Activated CD8-positive, alpha-beta memory T cell treated with anti-CD3 and anti-CD28 coated beads for 1 hour (primary cell): ENCODE measurements at places on chromosomes 2 and 18.

GRCh38 chr2:177063331-177063730, 149.3 kb upstream of the HNRNPA3 start:
- DNase-seq, result no peak

- DNase-seq, result no peak
Measured at GRCh38 chr2:23419171-23420090, 34.5 kb downstream of the KLHL29 start.

DNA sequence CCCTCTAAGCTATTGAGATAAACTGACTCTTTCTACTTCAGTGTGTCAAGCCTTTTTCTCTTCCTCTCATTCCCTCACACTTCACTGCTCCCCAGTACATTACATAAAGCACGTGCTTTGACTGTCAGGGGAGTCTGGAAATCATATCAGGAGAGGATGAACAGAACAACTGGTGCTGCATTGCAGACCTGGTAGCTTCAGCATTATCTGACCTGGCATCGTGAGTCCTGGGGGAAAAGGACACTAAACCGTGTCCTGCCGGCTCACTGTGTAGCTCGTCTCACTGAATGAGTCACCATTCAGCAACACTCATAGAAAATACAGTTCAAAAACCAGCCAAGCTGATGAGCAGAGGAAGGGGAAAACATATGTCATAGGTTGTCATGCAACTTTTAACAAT, 108.5 kb upstream of the UNC80 start:
- no peak for DNase-seq

DNA sequence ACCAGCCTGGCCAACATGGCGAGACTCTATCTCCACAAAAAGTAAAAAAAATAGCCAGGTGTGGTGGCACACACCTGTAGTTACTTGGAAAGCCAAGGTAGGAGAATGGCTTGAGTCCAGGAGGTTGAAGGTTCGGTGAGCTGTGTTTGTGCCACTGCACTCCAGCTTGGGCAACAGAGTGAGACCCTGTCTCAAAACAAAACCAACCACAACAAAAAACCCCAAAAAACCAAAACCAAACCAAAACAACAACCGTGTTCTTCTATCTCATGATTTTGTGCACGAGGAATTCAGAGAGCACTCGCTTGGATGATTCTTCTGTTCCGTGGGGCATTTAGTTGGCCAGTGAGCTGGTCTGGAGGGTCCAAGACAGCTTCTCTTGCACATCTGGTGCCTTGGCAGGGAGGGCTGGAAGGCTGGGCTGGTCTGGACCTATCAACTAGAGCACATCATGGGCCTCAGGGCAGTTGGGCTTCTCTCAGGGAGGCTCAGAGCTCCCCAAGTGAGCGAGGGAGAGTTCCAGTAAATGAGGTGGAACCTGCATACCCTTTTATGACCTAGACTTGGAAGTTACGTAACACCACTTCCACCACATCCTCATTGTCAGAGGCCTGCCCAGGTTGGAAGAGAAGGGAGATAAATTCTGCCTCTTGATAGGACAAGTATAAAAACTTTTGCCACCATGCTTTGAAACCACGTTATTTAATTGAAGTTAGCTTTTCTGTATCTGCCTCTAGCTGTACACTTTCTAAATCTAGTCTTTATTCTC, 25.2 kb downstream of the SIX2 start:
- DNase-seq, result no peak

DNA sequence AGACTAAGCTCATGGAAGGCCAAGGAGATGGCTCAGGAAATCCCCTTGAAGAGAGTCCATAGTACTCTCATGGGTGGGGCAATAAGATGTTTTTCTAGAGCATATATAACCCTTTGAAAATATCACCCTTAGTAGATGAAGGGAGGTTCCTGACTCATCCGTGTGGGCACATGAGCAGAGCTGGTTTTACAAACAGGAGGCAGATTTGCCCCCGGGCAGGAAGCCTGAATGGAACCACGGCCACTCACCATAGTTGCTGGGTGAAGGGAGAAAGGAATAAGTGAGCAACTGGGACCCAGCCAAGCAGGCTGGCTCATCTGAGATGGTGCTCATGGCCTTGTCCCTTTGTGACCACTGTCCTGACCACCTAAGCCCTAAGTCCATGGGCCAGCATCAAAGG, 29.0 kb upstream of the MAPRE3 start:
- DNase-seq, result no peak

- DNase-seq, result no peak
Measured at GRCh38 chr2:182319556-182320505, 107.0 kb downstream of the PDE1A start.

DNA sequence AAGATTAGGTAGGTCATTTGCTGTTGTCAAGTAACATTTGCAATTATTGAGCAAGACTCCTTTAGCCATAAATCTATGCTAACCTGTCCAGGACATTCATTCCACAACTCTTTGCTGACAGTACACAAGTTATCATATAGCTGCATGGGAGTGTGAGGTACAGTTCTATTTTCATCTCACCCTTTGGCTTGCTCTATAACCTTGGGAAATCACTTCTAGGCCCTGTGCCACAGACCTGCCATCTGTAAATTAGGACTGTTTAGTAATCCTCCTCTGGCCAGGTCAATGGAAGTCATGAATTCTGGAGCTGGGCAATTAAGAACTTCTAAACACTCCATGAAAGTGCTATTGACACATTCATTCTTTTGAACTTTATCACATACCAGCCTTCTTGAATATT, 34.6 kb upstream of the PAIP2B start:
- no peak for DNase-seq

- no peak for DNase-seq
Measured at GRCh38 chr2:237118561-237119155, 33.0 kb downstream of the COPS8 start.

GRCh38 chr2:101251844-101252407, 760 bp upstream of the CNOT11 start:
- DNase-seq, result no peak

DNA sequence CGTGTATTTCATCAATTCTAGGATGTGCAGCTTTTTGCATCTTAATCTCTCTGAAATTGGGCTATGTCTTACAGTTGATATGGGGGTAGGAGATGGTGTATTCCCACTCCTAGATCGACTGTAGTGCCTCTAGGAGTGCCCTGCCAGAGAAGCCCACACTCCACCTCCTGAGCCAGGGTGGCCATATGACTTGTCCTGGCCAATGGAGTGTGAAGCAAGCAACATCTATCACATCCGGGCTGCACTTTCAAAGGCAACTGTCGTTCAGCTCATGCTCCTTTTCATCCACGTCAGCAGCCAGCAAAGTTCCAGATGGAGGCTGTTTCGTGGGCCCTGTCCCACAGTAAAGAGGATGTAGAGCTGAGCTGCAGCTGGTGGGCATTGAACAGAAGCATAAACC, 149.4 kb upstream of the SLC1A4 start:
- no peak for DNase-seq

DNA sequence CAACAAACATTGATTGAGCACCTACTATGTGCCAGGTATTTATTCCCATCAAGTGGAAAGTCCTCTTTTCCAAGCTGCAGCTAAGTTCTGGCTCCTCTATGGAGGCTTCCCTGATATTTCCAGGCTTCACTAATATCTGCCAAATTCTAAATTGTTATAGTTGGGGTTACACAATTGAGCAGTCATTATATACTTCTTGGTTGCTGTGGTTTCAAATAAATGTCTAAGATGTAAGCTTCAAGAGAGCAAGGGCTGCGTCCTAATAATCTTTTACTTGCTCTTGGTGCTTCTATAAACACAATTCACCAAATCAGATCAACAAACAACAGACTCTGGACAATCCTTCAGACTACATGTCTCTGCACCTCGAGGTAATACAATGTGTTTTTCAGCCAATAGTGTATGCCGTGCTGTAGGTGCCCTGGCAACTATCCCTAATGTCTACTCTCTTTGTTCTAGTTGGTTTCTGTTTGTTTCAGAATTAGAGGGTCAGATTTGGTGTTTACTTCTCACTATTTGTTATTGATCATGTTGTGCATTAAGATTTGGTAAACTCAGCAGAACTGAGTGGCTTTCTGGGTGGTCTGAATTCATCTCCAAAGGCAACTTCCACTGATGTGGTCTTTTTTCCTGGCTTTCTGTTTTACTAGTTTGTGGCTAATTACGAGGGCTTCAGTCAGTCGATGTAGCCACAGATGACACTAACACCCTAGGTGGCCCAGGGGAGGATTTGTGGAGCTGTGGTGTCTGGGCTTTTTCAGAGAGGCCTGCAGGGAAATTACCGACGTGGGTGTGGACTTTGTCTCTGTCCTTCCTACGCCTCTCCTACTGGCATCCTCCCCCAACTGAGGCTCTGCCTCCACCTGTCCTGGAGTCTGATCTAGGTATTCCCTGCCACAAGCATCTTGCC, 50.4 kb downstream of the CDCA7 start:
- no peak for DNase-seq

DNA sequence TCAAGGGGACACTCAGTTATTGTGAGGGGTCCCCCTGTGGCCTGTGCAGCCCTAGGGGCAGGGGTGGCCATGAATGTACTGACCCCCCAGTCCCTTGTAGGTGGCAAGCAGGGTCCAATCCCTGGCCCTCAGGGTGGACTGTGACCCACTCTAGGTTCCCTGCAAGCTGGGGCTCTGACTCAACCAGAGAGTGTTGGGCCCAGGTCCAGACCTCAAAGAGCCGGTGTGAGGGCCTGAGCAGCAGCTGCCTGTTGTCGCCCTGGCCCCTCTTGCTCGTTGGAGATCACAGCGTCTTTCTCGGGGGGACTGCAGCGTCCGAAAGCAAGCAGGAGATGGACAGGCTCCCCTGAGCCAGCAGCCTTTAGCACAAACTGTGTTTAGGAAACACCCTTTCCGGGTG, 66.8 kb upstream of the ATG16L1 start:
- no peak for DNase-seq

DNA sequence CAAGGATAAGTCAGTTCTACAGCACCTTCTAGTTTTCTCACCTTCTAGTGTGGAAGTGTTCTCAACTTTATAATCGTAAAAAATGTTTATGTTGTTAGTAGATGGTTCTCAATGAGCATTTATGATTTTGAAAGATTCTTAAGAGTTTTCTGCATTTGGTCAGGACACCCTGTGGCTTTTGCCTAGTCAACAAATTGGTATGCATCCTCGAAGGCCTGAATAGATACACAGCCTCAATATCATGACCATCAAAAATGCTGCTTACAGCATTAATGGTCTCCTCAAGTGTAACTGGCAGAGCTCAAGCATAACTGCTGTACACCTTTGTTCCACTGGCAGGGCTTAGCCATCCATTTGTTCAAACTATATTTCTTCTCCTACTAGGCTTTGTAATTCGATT, 96.7 kb downstream of the CRACDL start:
- DNase-seq, result no peak

GRCh38 chr2:113124181-113124961, 3.0 kb upstream of the IL1RN start:
- no peak for DNase-seq

DNA sequence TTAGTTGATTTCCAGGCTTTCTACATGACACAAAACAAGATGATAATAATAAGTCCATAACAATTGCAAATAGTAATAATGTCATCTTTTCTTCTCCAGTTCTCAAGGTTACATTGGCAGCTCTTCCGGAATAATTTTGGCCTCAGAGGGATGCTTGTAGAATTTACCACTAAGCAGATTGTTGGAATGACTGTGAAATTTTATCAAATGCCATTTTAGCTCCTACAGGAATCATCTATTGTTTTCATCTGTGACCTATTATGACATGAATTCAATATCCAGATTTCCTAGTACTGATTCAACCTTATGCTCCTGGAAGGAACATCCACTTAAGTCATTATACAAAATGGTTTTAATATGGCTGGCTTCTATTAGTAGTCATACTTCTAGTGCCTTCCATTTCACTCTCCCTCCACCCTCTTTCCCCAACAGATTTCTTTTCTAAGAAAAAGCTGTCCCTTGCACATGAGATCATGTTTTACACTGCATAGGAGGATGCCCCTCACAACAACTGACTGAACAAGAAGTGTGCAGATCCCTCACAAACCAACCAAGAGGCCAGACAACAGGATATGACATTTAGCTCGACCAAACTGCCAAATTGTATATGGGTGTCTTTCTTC, 200.0 kb downstream of the DNER start:
- DNase-seq, result no peak
